Activated CD8-positive, alpha-beta memory T cell treated with anti-CD3 and anti-CD28 coated beads for 4 hours (primary cell): ENCODE measurements at places on chromosomes 2 and 18.

DNA sequence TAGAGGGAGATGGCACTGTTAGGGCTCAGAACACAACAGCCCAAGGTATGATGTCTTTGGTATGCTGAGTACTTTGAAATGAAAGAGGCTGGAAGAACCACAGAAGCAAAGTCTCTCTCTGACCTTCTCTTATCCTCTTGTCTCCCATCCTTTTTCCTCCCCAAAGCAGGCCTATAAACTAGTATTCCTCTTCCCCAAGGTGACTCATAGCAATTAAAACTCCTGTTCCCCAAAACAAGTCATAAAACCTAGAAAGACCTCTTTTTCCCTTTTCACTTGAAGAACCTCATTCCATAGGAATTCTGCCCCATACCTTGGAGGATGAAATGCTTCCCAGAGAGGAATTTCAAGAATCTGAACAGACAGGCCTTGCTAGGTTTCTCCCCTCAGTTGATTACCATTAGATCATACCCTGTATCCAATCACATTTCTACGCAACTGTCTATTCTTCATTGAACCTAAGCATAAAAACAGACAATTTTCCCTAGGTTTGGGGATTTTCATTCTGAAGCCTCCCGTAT, 25.7 kb downstream of the MDH1 start:
- no peak for DNase-seq

GRCh38 chr18:47730795-47731194, 199.7 kb downstream of the SMAD2 start:
- no peak for DNase-seq

GRCh38 chr18:5439986-5440696, 103.7 kb downstream of the EPB41L3 start:
- no peak for DNase-seq

GRCh38 chr2:47799031-47799609, 16.2 kb downstream of the MSH6 start:
- no peak for DNase-seq

GRCh38 chr2:233059797-233060500, at the start of gene INPP5D:
Gene INPP5D (plus strand): TSS chr2:233060342. CDS start chr2:233060479, 137 bp downstream.
- peak; percentile 65 for DNase-seq

DNA sequence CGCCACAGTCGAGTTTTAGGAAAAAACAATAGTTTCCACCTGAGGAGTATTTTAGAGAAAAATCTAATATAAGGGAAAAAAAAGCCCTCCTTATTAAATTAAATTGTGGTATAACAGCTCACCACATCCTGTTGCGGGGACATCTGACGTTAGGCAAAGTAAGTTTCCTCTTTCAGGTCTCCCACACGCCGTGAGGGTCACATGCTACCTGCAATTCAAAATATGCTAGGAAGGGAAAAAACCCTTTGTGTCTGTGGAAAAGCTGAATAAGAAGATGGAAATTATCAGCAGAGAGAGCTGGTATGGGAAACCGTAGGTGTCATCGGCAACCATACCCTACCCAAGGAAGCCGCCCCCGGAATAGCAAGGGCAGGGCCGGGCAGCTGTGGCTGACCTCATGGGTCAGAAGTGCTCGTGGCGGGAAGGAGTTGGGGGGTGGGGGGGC, 128.0 kb downstream of the NFATC1 start:
- DNase-seq, result peak; percentile 81

DNA sequence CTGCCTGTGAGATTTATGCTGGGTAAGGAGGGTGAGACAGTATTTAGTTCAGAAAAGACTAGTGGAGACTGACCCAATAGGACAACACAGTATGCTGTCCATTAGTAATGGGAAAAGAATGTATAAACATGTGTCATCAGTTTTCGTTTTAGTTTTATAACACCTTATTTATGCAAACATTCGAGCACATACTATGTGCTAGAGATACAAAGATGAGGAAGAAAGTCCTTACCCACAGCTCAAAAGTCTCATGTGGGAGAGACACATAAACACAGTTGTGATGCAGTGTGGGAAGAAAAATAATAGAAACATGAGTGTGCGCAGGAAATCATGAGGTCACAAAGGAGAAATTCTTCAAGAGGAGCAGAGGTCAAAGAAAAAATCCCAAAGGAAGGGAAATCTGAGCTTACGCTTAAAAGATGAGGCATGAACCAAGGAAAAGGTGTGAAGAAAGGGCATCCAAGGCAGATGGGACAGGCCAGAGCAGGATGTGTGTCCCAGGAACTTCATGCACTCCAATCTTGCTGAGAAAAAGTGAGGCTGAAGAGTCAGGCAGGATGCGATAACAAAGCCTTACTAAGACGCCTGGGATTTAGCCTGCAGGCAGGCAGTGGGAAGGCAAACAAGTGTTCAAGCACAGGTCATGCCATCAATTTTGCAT, 8.1 kb downstream of the METTL21A start:
- DNase-seq, result no peak

DNA sequence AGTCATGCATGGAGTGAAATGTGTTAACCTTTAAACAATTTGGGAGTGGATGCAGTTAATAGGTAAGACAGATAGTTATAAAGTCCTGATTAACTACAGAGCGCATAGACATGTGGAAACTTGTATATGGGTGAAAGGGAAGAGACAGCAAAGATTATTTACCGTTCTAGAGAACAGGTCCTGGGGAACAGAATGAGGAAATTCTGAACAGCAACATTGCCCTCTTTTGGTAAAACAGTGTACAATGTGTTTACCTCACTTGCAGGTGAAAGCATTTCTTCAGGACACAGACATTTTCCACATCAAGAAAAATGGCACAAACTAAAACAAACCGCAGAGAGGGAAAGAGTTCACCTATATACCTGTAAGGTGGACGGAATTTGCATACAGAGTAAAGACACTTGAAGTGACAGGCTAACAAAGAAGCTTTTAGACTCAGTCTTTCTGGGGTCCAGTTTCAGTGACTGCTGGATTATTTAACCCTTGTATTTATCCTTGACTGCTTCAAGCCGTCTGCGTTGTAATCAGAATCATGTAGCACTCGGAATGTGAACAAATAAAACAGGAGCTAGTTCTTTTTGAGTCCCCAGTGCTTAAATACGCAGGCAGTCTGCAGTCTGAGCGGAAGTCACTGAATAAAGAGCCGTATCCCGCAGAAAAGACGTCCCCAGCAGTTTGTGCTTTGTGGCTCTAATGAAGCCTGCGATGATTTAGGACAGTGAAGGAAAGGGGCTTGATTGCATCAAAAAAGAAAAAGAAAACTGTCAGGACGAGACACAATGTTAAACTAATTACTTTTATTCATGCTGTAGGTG, 364.8 kb upstream of the GALNT5 start:
- no peak for DNase-seq

GRCh38 chr2:195009202-195009601, 647.8 kb upstream of the SLC39A10 start:
- no peak for DNase-seq

- no peak for DNase-seq
Measured at GRCh38 chr2:16613539-16614011, 52.1 kb downstream of the CYRIA start.
